ENCODE measurements at places on chromosomes 13 and 19.
A peak's percentile ranks its signal among the peaks of the same experiment; 100 is the strongest.

GRCh38 chr13:107942030-107942617, 273.2 kb downstream of the LIG4 start:
- no peak for DNase-seq

GRCh38 chr13:63367522-63368198, 1952.0 kb upstream of the PCDH20 start:
- DNase-seq, result no peak

- no peak for DNase-seq
These were observed 67.9 kb downstream of the NDFIP2 start for GRCh38 chr13:79548902-79549301.

GRCh38 chr13:48858122-48858902, 117.4 kb upstream of the FNDC3A start:
- DNase-seq, result no peak

- DNase-seq, result no peak
These were observed 392.6 kb downstream of the KLF5 start for GRCh38 chr13:73451221-73452029.

GRCh38 chr13:42986176-42986574, 5.9 kb downstream of the EPSTI1 start:
- no peak for DNase-seq

DNA sequence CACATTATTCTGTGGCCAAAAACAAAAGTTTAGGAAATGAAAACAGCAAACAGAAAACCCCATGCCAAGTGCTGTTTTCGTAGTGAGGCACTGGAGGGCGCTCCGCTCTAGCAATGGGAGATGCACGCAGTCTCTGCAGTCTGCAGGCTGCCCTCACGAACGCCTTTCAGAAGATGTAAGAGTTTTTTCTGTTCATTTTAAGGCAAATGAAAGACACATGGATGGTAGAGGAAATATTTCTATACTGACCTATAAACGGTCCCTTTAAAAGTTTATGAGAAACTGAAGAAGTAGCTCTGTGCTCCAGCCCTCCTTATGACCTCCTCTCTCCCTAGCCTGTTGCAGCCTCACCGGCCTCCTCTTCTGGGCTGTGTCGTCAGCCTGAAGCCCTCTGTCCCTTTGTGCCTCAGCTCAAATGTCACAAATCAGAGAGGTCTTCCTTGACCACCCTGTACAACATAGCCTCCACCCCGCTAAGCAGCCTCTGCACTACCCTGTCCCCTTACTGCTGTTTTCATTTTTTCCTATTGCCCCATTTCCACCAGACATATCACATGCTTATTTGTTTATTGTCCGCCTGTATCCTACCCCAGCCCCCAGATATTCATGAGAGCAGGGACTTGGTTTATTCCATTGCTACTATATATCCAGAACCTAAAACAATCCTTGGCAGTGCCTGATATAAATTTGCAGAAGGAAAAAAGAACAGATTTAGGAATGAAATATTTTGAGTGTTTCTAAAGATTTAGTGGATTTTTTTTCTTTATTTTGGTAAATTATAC, 116.4 kb downstream of the TM9SF2 start:
- DNase-seq, result peak; percentile 4

GRCh38 chr19:9406798-9407352, 28.5 kb downstream of the ZNF266 start:
- peak; percentile 48 for DNase-seq

GRCh38 chr13:41313117-41313516, 2.0 kb downstream of the NAA16 start:
- no peak for DNase-seq

GRCh38 chr13:106997696-106998095, 429.8 kb upstream of the ARGLU1 start:
- no peak for DNase-seq

DNA sequence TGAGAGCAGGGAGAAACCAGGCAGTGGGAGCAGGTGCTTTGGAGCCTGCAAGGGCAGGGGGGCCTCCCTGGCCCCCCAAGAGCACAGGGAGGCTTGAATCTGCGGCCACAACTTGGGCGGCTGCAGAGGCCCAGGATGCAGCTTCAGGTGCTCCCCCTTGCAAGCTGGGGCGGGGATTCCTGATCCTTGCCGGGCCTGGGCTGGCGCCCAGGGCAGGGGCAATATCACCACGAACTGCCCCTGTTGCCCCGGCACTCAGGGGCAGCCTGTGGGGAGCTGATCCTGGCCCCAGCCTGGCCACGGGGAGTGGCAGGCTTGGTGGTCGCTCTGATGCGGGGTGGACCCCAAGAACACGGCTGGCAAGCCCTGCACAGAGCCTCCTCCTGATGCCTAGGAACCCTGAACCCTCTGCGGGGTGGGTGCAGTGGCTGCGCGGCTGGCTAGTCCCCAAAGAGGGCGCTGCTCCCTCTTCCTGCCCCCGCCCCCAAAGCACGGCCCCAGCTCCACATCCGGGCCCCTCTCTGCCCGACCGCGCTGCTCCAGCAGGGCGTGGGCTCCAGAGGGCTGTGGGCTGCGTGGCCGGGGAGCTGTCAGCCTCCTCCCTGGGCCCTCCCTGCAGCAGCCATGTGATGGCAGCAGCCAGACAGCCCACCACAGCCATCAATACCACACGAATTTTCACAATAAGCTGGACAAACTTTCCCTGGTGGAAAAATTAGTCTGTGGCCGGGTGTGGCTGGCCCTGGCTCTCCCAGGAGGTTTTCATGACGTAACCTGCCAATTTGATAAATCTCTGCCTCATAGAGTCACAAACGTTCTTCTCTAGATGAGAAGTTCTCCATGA, 21.0 kb downstream of the TNFSF9 start:
- DNase-seq, result peak; percentile 58

GRCh38 chr19:6718741-6719539, 1.5 kb downstream of the C3 start:
- peak; percentile 25 for DNase-seq

DNA sequence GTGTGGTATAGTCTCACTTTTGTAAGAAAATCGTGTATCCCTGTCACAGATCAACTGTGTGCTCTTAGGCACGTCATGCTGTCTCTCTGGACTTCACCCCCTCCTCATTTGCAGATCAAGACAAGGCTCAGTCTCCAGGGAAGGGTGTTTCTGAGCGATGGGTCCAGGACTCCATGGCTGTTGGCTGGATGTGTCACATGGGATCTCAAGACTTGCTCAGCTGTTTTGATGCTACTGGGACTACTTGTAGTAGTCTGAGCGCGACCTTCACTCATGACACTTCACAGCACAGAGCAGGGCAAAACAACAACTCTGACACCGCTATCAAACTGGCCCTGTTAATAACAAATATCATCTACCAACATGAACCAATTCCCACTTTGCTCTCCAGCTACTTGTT, 36.2 kb downstream of the SMAD9 start:
- DNase-seq, result no peak

- no peak for DNase-seq
These were observed 1.5 kb downstream of the ATCAY start for GRCh38 chr19:3882041-3882384.

DNA sequence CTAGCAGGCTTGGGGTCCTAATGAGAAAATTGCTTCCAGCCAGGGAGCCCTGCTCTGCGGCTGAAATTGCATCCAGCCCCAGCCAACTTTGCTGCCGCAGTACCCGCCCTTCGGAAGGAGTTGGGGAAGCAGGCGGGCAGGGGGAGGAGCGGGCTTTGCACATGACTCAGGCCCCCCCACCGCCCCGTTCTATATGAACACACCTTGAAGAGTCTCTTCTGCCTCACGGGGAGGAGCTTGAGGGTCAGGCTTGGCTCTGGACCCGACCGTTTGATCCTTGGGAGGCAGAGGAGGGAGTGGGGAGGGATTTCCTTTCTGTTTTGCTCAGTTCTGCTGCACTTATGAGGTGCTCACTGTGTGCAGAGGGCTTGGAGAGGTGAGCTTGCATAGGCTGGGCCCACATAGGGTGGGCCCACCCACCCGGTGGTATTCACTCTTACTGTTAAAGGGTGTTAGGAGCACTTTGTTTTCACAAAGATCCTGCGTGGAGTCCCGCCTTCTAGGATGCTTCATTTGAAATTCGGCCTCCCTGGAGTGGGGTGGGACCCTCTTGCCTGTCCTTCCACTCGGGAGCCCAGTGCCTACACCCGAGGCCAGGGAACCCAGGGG, 46.5 kb downstream of the LYL1 start:
- DNase-seq, result no peak

DNA sequence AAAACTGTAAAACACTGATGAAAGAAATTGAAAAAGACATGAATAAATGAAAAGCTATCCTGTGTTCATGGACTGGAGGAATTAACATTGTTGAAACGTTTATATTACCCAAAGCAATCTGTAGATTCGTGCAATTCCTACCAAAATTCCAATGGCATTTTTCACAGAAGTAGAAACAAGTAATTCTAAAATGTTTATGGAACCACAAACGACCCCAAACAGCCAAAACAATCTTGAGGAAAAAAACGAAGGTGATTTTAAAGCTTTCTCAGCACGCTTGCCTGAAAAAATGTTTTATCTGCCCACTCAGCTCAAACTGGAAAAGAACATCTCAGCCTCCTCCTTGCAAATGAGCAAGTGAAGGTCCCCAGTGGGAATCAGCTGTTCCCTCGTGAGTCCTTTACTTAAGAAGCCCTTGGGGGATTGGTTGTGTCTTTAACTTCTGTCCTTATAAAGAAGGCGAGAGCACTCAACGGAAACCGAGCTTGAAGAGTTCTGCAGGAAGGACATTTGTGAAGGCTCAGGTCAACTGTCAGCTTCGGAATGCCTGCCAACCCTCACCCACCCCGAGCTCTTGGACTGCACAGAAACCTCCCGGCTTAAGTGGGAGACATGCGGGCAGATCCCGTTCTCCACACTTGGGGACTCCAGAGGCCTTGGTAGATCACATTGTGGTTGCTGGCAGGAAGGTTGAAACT, 256.0 kb upstream of the IRS2 start:
- DNase-seq, result no peak

- DNase-seq, result no peak
These were observed 472.8 kb downstream of the DACH1 start for GRCh38 chr13:71394176-71394575.

DNA sequence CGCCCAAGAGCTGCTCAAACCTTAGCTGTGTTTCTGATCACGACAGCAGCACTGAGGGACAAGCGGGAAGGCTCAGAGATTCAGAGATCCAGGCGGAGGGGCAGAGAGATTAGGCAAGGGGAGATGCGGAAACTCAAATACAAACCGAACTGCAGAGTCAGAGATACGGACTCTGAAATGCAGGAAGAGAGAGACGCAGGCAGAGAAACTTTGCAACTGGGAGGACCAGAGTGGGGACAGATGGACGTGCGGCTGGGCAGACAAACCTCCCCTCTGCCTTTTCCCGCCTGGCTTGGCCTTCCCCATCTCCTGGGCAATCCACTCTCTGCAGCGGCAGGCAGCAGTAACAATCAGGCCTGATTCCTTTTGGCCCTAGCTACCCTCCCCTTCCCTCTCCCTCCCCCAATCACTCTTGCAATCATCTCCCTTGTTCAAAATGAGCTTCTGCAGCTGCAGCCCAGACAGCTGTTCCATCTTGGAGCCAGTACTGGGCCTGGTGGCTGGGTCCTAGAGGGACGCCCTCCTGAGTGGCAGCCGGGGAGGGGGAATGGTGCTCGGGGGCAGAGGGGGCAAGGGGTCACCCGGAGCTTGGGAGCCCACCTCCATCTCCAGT, 29.7 kb downstream of the OLFM2 start:
- DNase-seq, result no peak

DNA sequence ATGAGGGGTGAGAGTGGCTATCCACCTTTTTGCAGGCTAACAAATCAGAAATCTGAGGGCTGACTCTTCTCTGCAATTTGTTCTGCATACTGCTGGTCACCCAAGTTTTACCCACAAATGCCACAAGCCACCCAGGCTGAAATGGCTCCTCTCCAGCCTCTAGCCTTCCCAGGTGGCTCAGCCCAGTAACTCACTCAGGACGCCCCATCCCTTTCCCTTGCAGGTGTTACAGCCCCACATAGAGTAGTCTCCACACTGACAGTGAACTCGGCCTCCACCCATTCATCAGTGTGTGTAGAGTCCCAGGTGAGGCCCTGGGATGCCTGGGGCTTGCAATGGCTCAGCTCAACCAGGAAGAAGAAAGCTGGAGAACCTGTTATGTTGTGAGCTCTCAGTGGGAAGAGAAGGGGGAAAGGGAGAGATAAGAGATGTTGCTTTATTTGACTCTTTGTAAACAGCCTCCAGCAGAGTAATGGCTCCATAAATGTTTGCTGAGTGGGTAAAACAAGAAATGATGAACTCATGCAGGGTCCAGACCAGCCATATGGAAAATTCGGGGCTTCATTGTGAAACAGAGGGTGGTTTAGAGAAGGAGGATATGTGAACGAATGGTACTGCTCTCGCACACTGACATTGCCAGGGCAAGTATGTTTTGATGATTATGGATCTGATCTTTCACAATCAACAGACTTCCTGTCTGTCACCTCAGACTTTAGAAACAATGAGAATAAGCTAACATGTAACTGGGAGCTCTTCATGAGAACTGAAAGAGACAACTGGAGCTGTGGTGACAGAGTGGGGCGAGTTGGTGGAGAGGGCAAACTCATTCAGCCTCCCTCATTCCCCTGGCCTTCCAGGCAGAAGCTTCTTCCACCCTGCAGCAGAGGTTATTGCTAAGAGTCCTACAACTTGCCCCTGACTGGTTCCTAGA, 74.2 kb upstream of the RFC3 start:
- no peak for DNase-seq

DNA sequence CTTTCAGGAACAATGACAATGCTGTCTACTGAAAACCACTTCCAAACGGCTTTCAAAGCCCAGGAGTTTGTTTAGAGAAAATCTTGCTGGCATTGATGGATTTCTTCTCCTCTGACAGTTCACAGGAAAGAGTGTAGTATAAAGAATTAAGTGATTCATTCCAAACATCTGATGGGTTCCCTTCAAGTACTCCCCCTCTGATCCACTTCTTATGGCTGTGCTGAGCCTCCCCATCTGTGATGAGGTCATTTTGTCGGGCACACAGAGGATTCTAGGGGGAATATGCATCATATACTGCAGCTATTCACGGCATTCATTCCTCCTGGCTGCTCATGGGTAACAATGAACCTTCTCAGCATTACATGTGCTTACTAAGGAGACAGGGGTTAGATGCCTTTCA, 107.9 kb downstream of the RGCC start:
- no peak for DNase-seq

GRCh38 chr13:38582133-38582532, 104.7 kb upstream of the FREM2 start:
- DNase-seq, result no peak

GRCh38 chr19:34181111-34181864, 9.0 kb downstream of the LSM14A start:
- DNase-seq, result no peak

Data from CD4-positive, alpha-beta T cell treated with Interleukin-1 beta for 1 hour (primary cell).